ENCODE measurements at places on chromosomes 11 and 22.

GRCh38 chr22:45212306-45212709 is 28.4 kb downstream of the KIAA0930 start:
- no peak for DNase-seq

DNA sequence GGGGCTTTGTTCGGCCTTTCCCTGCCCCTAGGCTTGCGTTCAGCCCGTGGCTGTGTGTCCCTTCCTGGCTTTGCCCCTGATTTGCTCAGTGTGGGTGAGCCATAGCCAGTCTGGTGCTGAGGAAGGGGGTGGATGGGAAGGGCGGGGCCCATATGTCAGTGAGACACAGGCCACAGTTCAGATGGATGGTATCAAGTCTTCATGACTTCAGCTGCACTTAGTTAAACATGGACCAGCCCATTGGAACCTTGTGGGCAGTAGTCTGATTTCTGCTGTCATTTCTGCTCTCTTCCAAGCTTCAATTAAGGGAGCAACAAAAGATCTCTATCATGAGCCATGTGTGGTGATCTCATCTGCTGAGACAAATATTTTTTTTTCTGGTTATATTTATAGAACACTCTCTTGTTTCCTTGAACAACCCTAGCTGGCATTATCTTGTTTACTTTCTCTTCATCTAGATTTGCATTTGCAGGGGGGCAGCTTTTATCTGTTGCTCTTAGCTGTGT is 21.6 kb upstream of the PEX26 start:
- DNase-seq, result peak; percentile 64

DNA sequence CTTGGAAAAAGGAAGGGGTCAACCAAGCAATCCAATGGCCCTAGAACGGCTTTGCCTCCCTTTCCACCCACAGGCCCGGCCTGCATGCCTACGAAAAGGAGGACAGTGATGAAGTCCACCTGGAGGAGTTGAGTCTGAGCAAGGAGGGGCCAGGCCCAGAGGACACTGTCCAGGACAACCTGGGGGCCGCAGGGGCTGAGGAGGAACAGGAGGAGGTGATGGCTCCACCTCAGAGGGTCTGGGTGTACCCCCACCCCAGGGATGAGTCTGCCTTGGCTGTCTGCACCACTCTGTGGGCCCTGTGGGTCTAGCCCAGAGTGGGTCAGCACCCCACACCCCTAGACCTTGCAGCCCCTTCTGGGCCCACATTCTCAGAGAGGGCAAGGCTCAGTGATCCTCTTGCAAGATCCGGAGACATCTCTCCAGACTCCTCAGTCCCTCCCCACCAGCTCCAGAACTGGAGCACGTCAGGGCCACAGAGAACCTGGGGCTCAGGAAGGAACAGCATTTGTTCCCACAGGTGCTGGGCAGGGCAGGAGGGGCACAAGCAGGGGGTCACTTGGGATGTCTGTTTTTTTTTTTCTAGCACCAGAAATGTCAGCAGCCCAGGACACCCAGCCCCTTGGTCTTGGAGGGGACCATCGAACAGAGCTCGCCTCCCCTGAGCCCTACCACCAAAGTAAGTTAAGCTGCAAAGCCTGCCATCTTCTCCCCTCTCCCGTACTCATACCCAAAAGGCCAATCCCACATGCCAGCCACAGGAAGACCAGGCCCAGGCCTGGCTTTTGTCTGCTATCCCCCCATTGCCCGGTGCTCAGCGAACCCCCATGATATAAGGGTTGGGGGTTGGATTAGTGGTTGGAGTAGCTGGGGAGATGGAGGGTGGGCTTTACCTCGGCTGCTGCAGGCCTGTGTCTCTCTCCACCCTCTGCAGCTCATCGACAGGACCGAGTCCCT is 8.1 kb downstream of the PRR33 start:
- DNase-seq, result no peak

GRCh38 chr11:75968021-75968625 is 153.1 kb downstream of the UVRAG start:
- DNase-seq, result no peak

GRCh38 chr11:2509481-2510001 is 64.7 kb downstream of the KCNQ1 start:
- DNase-seq, result no peak

DNA sequence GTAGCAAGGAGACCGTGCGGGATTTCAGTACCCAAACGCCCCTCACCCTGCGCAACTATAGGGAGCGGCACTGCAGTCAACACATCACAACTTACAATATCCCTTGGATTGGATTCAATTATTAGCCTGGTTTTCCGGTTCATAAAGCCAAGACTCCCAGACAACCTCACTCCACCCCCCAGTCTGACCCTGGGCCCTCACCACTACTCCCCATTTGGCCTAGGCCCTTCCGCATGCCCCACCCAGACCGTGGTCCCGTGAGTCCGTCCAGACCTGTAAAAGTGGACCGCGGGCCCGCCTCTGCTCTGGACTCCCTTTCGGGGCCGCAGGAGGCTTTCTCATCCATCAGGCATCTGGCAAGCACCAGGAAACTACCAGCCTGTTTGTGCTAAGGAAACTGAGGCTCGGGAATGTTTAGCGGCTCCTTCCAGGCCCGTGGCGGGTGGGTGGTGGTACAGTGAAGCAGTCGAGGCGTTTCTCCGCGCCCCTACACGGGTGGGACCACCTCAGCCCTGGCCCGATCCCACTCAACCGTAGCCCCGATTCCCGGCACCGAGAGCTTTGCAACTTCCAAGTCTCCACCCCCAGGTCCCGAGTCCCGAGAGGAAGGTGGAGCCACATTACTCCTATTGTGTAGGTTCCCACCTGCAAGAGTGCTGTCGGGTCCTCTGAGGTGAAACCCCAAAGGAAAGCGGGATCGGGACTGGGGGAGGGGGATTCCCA is 679 bp upstream of the DPP3 start:
- DNase-seq, result peak; percentile 100

GRCh38 chr22:34427841-34428240 is 507.6 kb upstream of the LARGE1 start:
- DNase-seq, result no peak

DNA sequence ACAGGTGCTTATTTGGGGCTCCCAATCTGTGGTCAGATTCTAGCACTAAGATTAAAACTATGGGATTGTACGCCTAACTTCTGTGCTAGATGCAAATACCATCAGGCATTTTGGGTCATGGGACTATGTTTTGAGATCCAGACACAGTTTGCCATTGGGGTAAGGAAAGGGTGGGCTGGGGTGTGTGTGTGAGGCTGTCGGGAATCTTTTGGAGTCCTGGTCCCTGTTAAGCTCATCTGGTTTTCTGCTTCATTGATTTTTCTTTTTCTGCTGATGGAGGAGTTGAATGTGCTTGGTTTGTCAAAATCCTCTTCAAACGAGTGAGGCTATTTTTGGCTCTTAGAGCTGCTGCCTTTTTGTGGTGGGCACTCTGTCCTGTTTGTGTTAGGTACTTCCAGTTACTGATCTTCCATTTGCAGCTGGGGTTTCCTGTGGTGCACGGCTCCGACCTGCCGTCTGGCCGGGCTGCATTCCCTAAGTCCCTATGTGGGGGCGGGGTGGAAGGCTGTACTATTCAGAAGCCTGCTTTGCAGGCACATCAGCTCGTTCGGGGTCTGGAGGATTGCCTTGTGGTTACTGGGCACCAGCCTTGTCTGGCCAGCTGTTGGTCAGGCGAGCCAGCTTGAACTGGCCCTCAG is 2.9 kb downstream of the BCR start:
- DNase-seq, result peak; percentile 84

DNA sequence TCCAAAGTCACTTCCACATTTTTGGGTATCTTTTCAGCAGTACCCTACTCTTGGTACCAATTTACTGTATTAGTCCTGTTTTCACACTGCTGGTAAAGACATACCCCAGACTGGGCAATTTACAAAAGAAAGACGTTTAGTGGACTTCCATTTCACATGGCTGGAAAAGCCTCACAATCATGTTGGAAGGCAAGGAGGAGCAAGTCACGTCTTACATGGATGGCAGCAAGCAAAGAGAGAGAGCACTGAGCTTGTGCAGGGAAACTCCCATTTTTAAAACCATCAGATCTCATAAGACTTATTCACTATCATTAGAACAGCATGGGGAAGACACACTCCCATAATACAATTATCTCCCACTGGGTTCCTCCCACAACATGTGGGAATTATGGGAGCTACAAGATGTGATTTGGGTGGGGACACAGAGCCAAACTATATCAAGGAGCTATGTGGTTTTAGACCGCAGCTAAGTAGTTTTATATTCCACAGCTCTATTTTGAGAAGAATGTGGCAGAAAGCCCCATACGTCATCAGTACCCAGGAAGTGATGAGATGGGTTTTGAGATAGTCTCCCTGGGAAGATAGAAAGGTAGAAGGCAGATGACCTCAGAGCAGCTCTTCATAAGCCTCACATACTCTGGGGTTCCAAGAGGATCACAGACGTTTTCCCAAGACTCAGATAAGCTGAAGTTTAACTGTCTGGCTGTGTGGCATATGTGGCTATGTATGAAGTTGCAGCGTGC is 96.3 kb downstream of the APIP start:
- no peak for DNase-seq

GRCh38 chr11:19435306-19435989 is 194.7 kb upstream of the E2F8 start:
- DNase-seq, result no peak

GRCh38 chr11:921921-922678 is 3.6 kb upstream of the AP2A2 start:
- no peak for DNase-seq

DNA sequence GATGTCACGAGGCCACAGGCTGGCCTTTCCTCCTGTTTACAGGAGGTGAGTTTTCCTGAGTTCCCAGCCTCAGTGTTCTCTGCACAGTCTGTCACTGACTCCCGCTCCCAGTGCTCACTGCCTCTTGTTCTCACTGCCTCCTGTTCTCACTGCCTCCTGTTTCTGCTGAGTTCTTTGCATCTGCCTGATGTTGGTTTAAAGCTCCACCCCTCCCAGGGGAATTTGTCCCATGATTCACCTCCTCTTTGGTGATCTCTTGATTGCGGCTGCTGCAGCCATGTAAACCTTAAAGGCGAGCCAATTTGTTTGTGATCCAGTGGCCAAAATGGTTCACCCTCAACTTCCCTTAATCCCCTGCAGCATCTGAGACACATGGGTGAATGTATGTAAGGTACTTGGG is 6.0 kb upstream of the TUBA8 start:
- DNase-seq, result no peak

All from HuH-7.5 (cell line).